GM04504 (cell line): ENCODE measurements at places on chromosomes 13 and 19.

GRCh38 chr13:45940061-45940460 lies 88.5 kb upstream of the SIAH3 start:
- DNase-seq: no peak

- DNase-seq: no peak
These were observed 4.8 kb downstream of the TSHZ3 start for GRCh38 chr19:31344403-31344802.

DNA sequence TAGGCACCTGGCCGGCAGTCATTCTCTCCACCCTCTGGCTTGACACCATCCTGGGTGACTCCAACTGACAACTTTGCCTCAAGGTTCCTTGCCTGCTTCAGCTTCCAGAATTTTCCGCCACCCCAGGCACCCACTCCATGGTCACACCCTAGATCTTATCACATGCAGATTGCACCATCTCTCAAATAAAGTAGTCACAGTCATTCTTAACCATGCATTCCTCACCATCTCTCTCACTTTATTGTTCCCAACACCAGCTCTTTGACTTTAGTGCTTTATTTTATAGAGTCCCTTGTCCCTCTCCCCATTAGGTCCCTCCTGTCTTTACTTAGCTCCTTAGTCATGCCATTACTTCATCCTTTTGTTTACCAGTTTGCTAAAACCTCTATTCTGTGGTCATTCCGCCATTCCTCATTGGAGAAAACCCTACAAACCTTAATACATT lies 351.7 kb downstream of the SPRY2 start:
- peak; percentile 41 for DNase-seq

DNA sequence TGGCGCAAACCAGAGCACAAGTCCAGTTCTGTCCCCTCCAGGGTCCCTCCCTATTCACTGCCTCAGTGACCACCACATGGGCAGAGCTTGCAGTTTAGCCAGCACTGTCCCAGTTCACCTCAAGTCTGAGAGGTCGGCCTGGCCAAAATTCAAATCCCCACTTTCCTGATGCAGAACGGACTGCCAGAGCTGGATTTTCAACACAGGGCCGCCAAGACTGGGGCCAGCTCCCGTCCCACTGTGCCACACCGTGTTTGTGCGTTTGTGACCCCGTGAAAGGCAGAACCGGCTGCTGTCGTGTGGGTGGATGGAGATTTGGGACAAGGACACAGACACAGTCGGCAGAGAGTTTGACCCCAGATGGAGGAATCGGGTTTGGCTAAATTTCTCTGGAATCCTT lies 176.7 kb downstream of the URI1 start:
- no peak for DNase-seq

GRCh38 chr13:101399365-101399764 lies 16.9 kb downstream of the NALCN start:
- no peak for DNase-seq

DNA sequence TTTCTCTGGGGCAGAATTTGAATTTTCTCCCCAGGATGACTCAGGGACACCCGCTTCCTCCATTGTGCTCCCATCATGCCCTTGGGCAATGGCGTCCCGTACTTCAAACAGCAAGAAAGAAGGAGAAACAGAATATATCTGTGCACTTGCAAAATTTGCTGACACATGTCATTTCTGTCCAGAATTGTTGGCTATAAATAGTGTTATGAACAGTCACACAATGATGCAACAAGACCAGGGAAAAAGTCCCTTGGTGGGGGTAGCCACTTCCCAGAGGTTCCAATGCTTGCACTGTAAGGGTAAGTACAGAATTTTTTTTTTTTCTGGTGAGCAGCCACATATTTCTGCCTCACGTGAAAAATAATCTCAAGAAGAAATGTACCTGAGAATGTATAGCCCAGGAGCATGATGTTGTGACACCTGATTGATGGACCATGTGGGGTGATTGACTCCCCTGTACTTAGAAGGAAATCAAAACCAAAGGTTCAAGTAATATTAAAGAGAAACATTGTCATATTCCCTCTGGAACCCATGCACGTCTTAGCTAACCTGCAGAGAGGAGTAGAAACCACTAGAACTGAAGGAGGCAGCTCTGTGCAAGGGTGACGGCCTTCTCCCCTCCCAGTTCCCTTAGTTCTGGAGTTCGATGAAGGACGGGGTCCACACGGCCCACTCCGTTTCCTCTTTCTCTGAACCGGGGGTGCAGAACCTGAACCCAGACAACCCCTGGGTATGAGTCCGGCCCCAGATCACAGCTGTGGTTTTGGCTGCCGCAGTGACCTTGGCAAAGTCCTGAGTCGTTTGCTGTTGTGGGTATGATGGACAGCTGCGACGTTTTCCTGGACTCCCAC lies 9.3 kb upstream of the LAIR1 start:
- no peak for DNase-seq

- DNase-seq: no peak
These were observed 4.5 kb downstream of the PSMD8 start for GRCh38 chr19:38378866-38379265.

DNA sequence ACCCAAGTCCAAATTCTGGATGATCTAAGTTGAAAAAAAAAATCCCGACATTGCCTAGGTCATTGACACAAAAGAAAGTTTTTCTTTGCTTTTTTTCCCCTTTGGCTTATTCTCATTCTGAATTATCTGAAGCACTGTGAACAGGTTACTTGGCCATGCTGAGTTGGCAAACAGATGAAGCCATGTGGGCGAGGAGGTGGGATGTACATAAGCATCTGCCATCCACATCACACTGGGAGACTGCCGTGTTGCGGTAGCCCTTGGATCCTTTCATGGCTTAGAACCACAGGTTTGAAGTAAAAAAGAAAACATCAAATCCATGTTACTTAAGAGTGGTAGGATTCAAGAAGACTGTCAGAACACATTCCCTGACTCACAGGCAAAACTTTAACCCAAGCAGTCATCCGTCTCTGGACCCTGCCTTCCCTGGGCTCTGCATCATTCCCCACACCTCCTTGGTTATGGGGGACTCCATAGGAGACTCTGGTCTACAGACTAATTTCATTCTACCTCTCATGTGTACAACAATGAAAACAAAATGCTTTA lies 242.5 kb upstream of the SERP2 start:
- no peak for DNase-seq

- no peak for DNase-seq
These were observed 25.7 kb upstream of the MTUS2 start for GRCh38 chr13:28794396-28794795.

- DNase-seq: no peak
These were observed 170.4 kb downstream of the COG6 start for GRCh38 chr13:39825886-39826285.

- DNase-seq: no peak
These were observed 96.8 kb upstream of the DOCK9 start for GRCh38 chr13:99074693-99075092.

- DNase-seq: no peak
These were observed 34.4 kb upstream of the FXYD3 start for GRCh38 chr19:35081201-35081600.

- DNase-seq: peak; percentile 14
These were observed 75.3 kb downstream of the CACNA1A start for GRCh38 chr19:13430790-13431582.

DNA sequence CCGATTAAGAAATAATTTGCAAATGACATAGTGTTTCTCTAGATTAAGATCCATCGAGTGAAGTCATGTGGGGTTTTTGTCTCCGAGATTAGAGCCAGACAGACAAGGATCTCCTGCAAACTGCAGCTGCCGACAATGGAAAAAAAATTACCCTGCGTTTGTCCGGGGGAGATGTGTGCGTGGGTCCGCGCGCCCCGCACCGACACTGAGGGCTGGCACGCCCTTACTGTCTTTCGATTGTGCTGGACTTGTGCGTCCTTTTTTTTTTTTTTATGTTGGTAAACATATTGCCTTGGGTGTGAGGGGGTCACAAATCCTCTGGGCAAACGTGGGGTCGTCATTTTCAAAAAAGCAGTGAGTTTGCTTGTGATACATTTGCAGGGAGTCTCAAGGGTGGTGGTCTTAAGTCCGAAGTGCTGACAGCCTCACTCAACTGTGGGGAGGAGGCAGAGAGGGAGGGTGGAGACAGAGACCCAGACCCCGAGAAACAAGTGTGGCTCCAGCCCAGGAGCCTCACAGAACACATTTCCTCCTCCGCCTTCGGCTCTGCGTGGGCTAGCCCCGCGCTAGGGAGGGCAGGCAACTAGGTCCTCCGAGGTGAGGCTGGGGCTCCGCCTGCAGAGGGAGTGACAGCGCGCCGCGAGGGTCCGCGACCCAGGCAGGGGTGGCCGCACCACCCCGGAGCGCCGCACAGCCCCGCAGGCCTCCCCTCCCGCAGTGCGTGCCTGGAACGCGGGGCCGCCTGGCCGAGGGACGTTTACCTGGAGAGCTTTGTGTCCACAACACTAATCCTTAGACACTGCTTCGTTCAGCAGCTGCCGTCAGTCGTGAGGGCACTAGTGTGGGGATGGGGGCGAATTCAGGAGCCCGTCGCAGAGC lies 11.7 kb upstream of the SOX1 start:
- DNase-seq: no peak

DNA sequence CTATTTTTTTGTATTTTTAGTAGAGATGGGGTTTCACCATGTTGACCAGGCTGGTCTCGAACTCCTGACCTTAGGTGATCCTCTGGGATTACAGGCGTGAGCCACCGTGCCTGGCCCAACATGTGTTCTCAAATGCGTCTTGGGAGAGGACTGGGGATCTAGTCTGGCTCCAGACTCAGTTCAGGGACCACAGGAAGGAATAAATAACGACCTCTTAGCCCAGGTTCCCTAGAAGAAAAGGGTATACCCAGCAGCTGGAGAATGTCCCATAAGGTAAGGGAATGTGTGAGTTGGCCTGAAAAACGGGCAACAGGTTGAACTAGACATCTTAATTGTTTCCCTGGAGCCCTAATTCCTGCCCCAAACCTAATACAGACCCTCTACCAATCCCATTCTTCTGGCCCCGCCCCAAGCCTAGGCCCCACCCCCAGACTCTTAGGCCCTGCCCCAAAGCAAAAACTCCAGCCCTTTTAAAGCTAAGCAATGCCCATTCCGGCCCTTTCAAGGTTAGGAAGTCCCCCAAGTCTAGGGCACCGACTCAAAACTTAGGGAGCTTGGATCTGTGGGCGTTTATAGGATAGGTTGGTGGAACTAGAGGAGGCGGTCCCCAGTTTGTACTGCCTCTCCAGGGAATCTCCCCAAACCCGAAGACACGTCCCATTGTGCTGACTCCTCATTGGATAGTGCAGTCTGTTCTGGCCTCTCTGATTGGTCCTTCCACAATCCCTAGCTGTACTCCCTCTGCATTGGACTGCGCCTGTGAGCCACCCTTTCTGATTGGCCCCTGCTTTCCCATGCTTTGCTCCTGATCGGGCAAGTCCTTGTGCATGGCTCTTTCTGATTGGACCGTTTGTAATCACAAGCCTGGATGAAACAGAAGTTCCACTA lies 5.4 kb upstream of the LRFN1 start:
- no peak for DNase-seq

DNA sequence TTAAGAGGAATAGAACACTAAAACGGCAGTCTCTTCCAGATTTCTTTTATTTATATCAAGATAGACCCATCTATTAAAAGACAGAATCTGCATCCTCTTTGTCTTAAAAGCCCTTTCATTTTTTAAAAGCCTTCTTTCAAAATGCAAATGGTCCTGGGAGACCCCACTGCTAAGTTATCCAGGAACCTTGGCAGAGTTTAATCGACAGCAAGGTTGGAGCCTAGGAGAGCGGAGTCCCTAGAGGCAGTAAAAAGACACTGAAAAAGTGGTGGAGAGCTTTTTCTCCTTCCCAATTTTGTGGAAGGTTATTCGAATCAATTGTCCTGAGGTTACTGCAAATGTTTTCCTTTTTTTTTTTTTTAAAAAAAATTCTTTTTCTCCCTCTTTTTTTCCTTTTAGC lies 294.7 kb downstream of the NALCN start:
- no peak for DNase-seq

- no peak for DNase-seq
These were observed 11.5 kb upstream of the GAS6 start for GRCh38 chr13:113875429-113875815.

GRCh38 chr19:34794066-34794960 lies 21.3 kb upstream of the ZNF599 start:
- no peak for DNase-seq
